Activated naive CD4-positive, alpha-beta T cell (primary cell): ENCODE measurements at places on chromosomes 12 and 14.

DNA sequence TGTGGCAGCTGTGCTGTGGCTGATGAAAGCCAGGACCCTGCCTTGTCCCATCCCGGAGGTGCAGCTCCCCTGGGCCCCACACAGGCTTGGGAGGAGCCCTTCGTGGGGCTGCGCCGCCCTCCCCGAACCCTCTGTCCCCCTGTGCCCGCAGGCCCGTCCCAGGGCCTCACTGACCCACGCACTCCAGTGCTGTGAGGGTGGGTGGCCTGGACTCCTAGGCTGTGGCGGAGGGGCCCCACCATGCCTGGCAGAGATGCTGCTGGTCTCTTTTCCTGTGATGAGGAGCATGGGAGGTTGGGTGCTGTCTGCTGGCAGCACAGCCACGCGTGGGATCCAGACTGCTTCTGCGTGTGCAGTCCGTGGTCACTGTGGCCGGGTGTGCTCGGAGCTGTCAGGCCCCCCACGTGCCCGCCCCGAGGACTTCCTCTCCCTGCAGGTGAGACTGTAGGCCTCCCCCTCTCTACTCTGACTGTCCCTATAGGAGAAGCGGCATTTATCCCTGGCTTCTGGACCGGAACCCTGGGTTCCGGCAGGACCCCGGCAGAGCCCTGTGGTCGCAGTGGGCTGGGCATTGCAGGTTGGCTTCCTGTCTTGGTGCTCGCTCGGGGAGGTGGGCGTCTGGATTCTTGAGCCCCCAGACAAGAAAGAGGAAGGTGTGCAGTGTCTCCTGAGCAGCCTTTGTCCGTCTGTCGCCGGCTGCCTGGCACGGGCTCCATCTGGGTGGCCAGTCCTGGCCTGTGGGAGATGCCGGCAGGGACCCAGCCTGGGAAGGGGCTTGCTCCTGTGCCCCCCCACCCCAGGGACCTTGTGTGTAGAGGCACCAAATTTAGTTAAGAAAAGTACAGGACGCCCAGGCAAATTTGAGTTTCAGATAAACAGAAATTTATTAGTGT is 2.3 kb downstream of the MTA1 start:
- DNase-seq: no peak

- no peak for DNase-seq
Measured at GRCh38 chr12:61367281-61367785, 892.9 kb upstream of the USP15 start.

DNA sequence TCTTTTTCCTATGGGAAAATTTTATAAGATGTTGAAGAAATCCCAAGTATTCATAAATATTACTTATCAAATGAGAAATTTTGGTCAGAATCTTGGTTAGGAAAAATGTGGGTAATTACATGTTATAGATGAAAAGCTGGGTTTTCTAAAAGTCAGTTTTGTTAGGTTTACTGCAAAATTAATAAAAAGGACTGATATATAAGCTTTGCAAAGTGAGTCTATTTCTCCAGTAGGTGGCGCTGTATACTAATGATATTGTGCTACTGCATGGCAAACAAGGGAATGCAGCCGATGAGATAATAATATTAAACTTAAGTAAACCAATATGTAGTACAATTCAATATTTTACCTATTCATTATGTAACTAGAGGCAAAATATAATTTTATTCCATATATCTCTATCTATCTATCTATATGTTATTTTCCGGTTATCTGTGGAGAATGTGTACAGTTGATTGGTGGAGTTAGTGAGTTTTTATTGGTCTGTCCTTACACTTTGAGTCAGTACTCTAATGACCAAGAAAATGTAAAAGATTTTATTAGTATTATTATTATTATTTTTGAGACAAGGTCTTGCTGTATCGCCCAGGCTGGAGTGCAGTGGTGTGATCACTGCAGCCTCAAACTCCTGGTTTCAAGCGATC is 32.9 kb downstream of the MIPOL1 start:
- DNase-seq: no peak

DNA sequence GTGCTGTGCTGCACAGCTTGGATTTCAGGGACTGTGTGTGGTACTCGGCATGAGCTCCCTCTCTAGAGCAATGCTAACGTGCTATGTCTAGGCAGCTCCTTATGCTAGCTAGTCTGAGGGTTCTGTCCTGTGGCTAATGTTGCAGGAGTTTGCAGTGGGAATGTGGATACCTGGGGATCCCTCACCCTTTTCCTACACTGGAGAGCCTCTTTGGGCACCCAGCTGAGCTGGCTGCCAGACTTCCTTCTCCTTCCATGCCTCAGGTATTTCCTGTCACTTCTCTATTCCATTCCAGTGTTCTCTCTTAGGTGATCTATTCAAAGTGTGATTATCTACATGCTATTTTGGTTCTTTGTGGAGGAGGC is 64.9 kb downstream of the FBXO33 start:
- DNase-seq: no peak

- DNase-seq: no peak
Measured at GRCh38 chr12:80099259-80099658, at the start of gene OTOGL. Gene OTOGL (plus strand): TSS chr12:80099537. CDS start chr12:80209432, 109,895 bp downstream.

GRCh38 chr14:66038618-66039017 is 447.6 kb upstream of the CCDC196 start:
- DNase-seq: no peak

DNA sequence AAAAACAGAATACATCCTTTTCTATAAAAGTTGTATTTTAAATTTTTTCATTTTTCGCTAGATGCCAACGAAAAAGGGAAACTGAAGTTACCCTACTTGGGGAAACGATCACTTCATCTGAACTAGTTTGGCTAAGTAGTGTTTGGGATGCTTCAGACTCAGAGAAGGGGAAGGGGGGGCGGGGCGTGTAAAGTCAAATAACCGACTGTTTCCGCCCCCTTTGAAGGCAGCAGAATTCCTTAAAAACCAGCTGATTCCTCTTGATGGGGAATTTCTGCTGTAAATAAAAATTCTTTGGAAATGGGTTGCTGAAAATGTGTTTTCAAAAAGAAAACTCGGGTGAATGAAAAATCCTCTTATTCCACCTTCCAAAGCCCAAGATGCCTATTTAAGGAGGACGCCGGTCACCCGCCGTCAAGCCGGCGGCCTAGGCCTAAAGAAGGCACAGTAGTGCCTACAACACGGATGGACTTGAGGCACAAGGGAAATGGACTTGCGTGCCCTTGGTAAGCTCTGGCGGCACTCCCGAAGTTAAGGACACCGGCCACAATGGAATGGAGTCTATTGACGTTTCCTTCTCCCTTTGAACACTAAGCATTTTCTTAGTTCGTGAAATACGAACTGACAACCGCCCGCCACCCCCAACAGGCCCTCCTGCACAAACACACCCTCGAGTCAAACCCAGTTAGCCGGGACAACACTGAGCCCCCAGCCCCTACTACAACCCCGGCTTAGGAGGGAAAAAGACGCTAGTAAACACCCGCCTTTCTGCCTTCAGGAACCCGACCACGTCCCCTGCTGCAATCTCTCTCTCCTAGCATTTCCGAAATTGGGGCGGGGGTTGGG is 1.9 kb downstream of the ATXN2 start:
- DNase-seq: no peak

- DNase-seq: no peak
Measured at GRCh38 chr12:2678426-2678825, 116.3 kb upstream of the FKBP4 start.

DNA sequence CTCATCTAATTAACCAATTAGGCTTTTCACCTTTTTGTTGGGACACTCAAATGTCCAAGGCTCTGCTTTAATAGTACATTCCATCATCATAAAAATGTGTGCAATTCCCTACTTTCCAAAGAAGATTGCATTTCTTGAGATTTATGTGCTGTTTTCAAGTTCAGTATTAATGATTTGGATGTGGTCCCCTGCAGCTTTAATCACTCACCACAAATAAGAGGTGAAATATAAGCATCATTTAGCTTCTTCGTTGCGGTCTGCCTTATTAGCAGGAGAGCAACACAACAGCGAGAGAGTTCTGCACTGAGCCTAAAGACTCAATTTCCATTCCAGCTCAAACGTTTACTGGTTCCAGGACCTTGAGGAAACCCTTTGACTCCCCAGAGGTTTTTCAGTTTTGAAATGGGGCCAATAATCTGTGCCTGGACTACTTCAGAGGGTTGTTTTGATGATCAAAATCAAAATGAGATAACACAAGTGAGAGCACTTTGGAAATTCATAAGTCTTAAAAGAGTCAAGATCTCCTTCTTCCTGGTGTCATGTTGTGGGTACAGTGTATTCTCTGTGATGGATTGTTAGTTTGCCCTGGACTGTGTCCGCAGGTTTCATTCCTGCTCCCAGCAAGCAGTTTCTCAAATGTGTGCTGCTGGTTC is 53.1 kb downstream of the RERG start:
- no peak for DNase-seq

- no peak for DNase-seq
Measured at GRCh38 chr14:81341370-81341769, 58.8 kb downstream of the STON2 start.

DNA sequence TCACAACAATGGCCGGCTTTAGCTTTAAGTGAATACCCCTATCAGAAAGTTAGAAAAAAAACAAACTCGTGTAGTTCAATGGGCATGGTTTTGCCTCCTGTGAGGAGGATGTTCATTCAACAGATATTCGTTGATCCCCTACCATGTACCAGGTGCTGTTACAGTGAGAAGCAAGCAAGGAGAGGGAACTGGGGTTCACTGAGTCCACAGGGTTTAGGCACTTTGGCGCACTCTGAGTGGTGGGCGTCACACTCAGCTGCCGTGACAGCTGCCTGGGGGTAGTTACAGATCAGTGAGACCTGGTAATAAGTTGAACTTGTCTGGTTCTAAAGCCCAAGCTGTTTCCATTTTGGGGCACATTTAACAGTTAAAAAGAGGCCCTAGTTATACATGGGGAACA is 74.2 kb downstream of the PAPOLA start:
- no peak for DNase-seq

GRCh38 chr12:48525332-48525731 is at the start of gene OR8S1:
Gene OR8S1 (plus strand): TSS chr12:48525632. CDS start chr12:48525632, 0 bp downstream.
- DNase-seq: no peak

- DNase-seq: no peak
Measured at GRCh38 chr14:52660325-52660724, 35.0 kb downstream of the ERO1A start.

DNA sequence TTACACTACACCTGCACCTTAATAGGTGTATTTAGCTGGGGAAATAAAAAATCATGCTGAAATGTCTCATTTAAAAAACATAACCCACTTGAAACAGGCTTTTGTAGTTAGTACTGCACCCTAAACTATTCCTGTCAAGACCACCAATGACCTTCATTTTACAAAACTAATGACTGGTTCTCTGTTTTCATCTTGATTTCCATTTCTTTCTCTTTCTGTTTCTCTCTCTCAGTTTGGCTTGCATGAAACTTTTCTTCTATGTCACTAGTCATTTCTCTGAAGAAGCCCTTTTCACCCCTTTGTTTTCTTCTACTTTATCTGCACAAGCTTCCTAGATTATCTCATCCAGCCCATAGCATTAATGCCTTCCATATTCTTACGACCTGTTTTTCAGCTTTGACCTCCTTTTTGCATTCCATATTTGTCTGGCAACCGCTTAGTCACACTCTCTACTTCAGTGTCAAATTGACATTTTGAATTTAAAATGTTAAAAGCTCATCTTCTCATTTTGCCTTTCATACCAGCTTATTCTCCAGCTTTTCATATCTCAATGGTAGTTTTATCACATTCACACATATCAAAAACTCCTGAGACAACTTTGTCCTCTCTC is 32.7 kb upstream of the KLRF1 start:
- DNase-seq: no peak

- no peak for DNase-seq
Measured at GRCh38 chr12:103715494-103715893, 125.5 kb downstream of the NT5DC3 start.

DNA sequence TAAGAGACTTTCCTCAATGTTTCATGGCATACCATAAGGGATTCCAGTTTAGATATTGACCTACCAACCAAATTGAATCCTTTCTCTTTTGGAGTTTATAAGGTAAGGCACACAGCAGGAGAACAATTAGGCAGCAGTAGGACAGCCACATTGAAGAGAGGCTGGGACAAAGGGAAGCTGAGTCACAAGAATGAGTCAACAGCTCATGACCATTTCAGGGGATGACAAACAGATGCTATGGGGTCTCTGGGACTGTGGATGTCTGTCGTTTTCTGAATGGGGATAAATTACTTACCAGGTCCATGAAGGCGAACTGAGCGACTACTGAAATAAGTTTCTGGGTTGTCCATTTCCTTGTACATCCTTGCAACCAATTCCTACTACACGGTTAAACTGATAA is 48.6 kb upstream of the E2F7 start:
- DNase-seq: no peak

- no peak for DNase-seq
Measured at GRCh38 chr12:2668816-2669215, 126.0 kb upstream of the FKBP4 start.

DNA sequence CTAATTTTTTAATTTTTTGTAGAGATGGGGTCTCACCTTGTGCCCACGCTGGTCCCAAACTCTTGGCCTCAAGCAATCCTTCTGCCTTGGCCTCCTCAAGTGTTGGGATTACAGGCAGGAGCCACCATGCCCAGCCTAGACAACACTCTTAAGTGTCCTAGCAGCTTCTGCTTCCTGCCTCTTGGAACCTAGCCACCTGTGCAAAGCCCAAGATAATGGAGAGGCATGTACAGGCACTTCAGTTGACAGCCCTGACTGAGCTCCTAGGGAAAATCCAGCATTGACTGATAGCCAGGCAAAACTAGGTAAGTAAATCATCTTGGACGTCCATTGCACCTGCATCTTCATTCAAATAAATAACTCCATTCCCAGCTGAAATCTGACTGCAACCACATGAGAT is 15.5 kb downstream of the COX14 start:
- DNase-seq: no peak

GRCh38 chr12:121240062-121240420 is 30.1 kb downstream of the P2RX4 start:
- no peak for DNase-seq

DNA sequence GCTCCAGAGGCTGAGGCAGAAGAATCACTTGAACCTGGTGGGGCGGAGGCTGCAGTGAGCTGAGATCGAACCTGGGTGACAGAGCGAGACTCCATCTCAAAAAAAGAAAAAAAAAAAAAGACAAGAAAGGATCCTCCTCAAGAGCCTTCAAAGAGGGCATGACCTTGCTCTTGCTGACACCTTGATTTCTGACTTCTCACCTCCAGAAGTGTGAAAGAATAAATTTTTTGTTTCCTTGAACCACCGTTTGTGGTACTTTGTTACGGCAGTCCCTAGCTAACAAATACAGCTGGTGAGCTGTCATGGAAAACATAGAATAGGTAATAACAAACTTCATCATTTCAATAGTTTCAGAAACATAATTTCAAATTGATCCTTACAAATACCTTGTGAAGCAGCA is 1.9 kb upstream of the ACTR10 start:
- no peak for DNase-seq
